ENCODE measurements at places on chromosomes 7 and 10. TPM values are rescaled to one million over a fixed set of nuclear protein-coding genes. Genes with fewer than 3 reads are reported as not detected.

NKX1-2 gene
- 7.7 TPM for polyA plus RNA-seq

DNA sequence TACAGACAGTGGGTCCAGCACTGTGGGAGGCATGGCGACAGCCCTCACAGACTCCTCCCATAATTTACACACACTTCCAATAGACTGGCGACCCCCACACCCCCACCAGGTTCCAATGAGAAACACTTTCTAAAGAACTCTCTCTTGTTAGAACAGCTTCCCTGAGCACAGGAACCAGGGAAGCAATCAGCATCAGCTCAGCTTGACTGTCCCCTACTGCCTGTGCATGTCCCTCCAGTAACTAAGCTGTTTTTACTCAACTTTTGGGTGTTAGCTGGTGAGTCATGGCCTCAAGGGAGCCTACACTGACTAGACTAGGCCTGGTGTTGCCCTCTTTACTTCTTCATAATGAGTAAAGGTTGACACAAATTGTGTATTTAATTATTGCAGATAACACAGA lies 32.6 kb upstream of the HERPUD2 start:
- H3K4me3 ChIP-seq: no peak overlapping the region
- no peaks in the 10 kb centered on the region for H3K27me3 ChIP-seq
- H3K36me3 ChIP-seq: no peaks in the 10 kb centered on the region
- peak overlapping the region; percentile 9 for H3K27ac ChIP-seq

FAM25C gene
- not detected for polyA plus RNA-seq

DNA sequence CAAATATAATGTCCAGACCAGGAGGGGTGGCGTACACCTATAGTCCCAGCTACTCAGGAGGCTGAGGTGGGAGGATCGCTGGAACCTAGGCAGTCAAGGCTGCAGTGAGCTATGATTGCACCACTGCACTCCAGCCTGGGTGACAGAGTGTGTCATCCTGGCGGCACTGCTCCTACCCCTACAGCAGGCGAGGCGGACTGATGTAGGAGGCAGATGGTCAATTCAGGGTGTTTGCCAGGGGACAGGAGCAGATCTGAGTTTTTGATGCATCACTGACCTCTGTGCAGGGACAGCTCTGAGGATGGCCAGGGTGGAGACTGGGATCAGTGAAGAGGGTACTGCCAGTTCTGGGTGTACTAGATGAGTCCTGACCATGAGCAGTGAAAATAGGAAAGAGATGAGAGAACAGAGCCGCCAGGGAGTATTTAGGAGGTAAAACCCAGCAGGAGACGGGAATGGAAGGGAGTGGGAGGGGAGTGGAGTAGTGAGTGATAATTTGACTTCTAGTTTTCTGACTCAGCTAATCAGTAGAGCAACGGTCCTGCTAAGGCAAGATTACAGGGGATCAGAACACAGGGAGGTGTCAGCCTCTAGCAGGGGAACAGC lies 75.3 kb downstream of the HIP1 start:
- H3K4me3 ChIP-seq: no peak overlapping the region
- no peaks in the 10 kb centered on the region for H3K36me3 ChIP-seq

GRCh38 chr10:67261300-67261797 lies 335.5 kb downstream of the LRRTM3 start:
- H3K27me3 ChIP-seq: no peaks in the 10 kb centered on the region
- peaks cover 9% of the 10 kb centered on the region for H3K4me1 ChIP-seq
- no peak overlapping the region for H3K27ac ChIP-seq
- no peak for DNase-seq
- H3K4me3 ChIP-seq: no peak overlapping the region

GRM3 gene
- 0.16 TPM for polyA plus RNA-seq

CCDC3 gene
- 8.4 TPM for polyA plus RNA-seq

GRCh38 chr10:10911471-10911921 lies 106.2 kb upstream of the CELF2 start:
- H3K27ac ChIP-seq: peak overlapping the region; percentile 38
- no peaks in the 10 kb centered on the region for H3K4me1 ChIP-seq
- H3K4me3 ChIP-seq: no peak overlapping the region
- peak; percentile 52 for DNase-seq

- peaks cover 28% of the 10 kb centered on the region for H3K4me1 ChIP-seq
- no peak overlapping the region for H3K4me3 ChIP-seq
- DNase-seq: no peak
- peaks cover 3% of the 10 kb centered on the region for H3K36me3 ChIP-seq
Measured at GRCh38 chr10:119211176-119211575, 3.8 kb downstream of the GRK5 start.

TMEM176B gene
- polyA plus RNA-seq: 291 TPM

DNA sequence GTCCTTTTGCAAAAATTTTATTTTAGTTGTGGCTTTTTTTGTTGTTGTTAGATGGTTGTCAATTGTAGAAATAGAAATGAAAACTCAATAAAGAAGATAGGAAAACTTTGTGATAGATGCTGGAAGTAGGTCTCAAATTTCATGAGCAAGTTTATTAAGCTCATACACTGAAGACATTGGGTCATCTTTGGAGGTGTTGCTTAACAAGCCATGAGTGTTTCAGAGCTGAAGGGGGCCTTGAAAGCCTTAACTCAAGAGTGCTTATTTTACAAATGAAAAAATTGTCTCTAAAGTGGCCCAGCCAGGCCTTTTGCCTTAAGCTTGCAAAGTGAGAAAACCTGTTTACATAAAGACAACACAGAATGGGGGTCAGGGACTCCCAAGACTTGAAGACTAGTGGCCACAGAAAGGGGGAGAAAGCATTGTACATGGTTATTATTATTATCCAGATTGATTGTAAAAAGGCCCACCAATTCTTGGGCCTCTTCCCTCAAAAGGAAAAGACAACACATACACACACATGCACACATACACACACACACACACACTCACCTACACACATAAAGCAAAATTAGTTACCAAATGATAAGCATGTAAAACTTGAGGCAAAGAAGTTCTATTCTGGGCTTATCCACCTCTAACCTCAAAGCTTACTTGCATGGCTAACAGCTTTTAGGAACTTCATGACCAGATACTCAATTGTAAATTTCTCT lies 49.7 kb upstream of the GLCCI1 start:
- H3K27ac ChIP-seq: no peak overlapping the region
- H3K4me1 ChIP-seq: no peaks in the 10 kb centered on the region
- no peaks in the 10 kb centered on the region for H3K36me3 ChIP-seq
- DNase-seq: no peak

DNA sequence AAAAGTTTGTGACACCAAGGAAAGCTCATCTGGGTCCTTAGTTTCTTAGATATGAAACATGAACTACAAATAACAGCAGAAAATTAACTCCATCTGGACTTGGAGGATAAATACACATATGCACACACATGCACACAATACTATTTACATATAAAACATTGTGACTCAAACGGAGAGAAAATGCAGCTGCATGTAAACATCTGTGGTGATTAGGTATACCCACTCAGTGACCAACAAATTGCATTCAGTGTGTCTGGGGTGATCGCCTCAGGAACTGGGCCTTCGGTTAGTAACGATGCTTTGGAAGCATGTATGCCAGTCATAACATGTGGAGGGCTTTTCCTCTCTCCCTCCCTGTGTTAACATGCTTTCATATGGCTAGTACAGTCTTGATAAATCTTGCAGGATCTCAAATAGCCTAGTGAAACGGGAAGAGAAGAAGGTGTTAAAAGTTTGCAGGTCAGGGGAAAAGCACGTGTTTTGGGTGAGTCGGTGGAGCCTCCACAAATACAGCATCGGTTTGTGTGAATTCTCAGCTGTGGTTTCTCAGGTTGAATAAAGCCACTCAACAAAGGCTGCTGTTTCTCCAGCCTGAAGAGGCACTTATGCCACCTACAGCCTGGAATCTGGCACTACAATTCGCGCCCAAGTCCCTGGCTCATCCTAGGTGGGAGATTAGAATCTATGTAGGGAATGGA lies 8.7 kb upstream of the GLRX3 start:
- no peaks in the 10 kb centered on the region for H3K36me3 ChIP-seq
- no peak overlapping the region for H3K4me3 ChIP-seq
- H3K27ac ChIP-seq: no peak overlapping the region
- no peaks in the 10 kb centered on the region for H3K4me1 ChIP-seq
- peaks cover 23% of the 10 kb centered on the region for H3K27me3 ChIP-seq
- no peak for DNase-seq

OIT3 gene
- 9.9 TPM for polyA plus RNA-seq

DNA sequence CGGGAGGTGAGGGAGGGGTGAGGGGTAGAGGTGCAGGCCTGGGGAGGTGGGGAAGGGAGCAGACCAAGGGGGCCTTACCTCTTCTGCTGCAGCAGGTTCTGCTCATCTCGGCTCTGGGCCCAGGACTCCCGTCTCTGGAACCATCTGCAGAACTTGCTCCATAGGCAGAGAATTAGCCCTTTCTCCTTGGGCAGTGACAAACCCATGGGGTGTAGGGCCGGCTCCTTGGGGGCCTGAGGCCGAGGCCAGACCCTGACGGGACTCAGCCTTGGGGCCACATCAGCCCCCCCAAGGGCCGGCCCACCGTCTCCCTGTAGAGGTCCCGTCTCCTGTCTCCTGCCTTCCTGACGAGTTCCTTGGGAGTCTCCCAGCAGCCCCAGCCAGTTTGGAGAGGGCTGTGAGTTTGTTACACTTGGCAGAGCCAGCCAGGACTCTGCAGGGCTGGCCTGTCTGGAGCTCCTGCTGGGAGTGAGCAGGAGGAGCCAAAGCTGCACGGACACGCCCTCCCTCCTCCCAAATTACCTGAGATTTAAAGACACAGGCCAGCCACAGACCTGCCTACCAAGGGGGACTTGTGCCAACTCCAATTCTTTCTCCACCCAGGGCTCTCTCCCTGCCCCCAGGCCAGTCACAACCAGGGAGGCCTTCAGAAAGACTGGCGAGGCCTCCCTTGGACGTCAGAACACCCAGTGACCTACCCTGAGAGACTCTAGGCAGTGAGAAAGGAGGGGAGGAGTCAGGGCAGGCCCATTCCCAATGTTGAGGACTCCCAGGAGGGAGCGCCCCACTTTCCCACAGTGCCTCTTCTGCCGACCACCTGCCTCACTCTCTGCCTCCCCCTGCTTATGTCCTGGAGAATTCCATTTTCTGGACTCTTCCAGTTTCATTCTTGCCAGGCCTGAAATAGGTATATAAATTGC lies at the start of gene TRPV6:
Gene TRPV6, minus strand, starts transcription at position 435 of the 920 bp plus-strand sequence.
- peak; percentile 55 for DNase-seq
- no peak within 1 kb of the TSS for H3K4me3 ChIP-seq
- H3K4me1 ChIP-seq: peaks cover 5% of the 10 kb centered on the region
- no peaks in the 10 kb centered on the region for H3K27me3 ChIP-seq
- no peaks in the 10 kb centered on the region for H3K36me3 ChIP-seq
- H3K27ac ChIP-seq: no peak within 1 kb of the TSS

TAF5 gene
- polyA plus RNA-seq: 5.9 TPM

DNA sequence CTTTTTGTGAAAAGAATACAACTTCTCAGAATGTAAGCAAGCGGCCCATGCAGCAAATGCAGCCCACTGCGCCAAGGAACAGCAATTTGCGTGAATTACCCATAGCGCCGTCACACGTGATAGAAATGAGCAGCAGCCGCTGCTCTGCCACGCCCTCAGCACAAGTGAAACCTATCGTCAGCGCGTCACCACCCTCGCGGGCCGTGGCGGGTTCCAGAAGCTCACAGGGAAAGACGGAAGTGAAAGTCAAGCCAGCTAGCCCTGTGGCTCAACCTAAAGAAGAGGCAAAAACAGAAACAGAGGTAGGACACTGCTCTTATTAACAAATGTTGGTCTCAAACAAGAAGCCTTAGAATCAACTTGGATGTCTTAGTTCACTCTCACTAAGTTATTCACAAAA lies 70.5 kb downstream of the SHH start:
- H3K27ac ChIP-seq: no peak overlapping the region
- peak; percentile 16 for DNase-seq
- H3K27me3 ChIP-seq: no peaks in the 10 kb centered on the region
- H3K4me3 ChIP-seq: no peak overlapping the region
- H3K4me1 ChIP-seq: no peaks in the 10 kb centered on the region

- no peak overlapping the region for H3K27ac ChIP-seq
- no peak for DNase-seq
- H3K4me3 ChIP-seq: no peak overlapping the region
- H3K4me1 ChIP-seq: no peaks in the 10 kb centered on the region
Measured at GRCh38 chr7:149431486-149432120, 29.3 kb downstream of the ZNF777 start.

- no peak overlapping the region for H3K27ac ChIP-seq
- H3K27me3 ChIP-seq: no peaks in the 10 kb centered on the region
- no peaks in the 10 kb centered on the region for H3K36me3 ChIP-seq
- peaks cover 22% of the 10 kb centered on the region for H3K4me1 ChIP-seq
- H3K4me3 ChIP-seq: no peak overlapping the region
- DNase-seq: no peak
Measured at GRCh38 chr10:17134282-17134681, 4.7 kb upstream of the CUBN start.

DNA sequence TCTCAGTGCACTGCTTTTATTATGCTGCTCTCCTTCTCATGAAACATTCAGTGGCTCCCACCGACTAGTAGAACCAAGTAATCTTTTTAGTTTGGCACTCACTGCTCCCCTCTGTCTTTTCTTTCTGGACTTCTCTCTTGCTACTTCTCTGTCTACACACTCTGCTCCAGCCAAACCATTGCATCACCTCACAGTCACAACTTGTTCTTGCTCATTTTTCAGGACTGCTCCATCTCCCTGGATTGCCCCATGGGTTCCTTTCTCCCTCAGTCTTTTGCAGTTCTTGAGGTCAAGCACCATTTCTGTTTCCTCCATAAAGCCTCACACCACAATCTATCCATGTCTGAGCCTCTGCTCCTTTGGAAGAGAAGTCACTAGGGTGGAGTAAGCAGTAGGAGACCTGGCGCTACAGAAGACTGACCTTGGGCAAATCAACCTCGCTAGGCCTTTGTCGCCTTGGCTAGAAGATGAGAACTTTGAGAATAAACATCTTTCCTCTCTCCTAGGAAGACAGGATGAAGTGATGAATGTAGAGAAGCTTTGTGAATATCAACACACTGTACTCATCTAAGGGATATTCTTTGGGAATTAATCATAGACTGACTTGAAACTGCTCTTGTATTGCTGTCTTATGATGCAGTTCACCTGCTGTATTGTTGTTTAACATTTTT lies 186.2 kb downstream of the LRMDA start:
- no peak overlapping the region for H3K4me3 ChIP-seq
- peaks cover 25% of the 10 kb centered on the region for H3K4me1 ChIP-seq
- H3K36me3 ChIP-seq: no peaks in the 10 kb centered on the region
- no peak for DNase-seq
- no peaks in the 10 kb centered on the region for H3K27me3 ChIP-seq

DNA sequence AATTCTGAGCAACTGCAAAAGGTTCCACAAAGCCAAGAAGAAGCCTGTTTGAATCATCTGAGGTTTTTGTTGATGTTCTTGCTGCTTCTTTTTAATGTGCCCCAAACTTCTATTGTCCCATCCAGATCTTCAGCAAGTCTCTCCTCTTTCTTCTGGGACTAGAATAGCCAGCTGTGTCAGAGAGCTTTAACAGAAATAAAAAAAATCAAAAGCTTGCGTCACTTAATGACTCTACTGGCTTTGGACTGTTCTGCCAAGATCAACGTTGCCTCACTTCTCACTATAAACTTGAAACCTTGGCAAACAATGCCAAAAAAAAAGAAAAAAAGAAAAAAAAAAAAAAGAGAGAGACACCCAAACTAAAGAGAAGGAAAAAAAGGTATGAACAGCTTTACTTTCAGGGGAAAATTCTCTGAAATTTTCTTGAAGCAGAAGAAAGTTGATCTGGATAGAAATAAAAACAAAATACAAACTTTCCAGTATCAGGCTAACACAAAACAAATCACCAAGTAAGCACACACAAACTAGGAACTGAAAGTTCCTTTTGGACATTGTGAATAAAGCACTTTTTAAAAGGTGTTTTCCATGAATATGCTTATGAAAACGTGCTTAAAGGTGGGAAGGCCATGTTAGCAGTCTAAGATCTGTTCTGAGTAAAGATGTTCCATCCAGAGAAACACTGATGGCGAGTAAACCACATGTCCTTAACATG lies 14.8 kb downstream of the USP54 start:
- peaks cover 31% of the 10 kb centered on the region for H3K4me1 ChIP-seq
- H3K27ac ChIP-seq: peak overlapping the region; percentile 13
- H3K4me3 ChIP-seq: no peak overlapping the region
- H3K27me3 ChIP-seq: no peaks in the 10 kb centered on the region
